CD14-positive monocyte (primary cell): ENCODE measurements at places on chromosomes 16 and 17.
A peak's percentile ranks its signal among the peaks of the same experiment; 100 is the strongest.

GRCh38 chr17:35795007-35795870 is at the start of gene MMP28:
TSS of gene MMP28 (minus strand) at chr17:35795641. CDS start at chr17:35795377, 264 bp downstream.
- H3K4me3 ChIP-seq: peak within 1 kb of the TSS; percentile 69
- H3K4me1 ChIP-seq: peaks cover 15% of the 10 kb centered on the region
- DNase-seq: no peak
- H3K27ac ChIP-seq: no peak within 1 kb of the TSS

DNA sequence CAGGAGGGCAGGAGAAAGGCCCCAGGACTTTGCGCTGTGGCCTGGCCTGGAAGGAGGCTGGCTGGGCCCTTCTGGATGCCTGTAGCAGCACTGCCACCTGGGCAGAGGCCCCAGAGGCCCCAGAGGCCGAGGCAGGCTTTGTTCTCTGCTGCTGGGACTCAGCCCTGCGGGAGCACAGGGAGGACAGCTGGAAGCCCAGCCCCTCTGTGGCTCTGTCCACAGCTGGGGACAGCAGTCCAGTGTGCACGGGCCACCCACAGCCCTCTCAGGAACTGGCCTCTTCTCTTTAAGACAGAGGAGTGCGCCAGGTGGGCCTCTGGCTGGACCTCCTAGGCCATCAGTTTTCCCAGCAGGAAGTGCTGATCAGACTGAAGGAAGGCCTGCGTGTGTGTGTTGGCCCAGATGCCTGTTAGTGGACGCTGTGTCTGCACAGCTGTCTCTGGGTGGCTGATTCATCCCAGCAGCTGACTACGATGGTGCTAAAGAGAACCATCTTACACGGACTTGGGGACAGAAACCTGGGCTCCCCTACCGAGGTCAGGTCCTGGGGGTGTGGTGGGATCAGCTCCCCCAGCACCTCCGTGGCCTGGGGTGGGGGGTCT is 26.9 kb upstream of the ZNF750 start:
- peaks cover 12% of the 10 kb centered on the region for H3K36me3 ChIP-seq
- no peak for DNase-seq
- no peaks in the 10 kb centered on the region for H3K27me3 ChIP-seq
- no peak overlapping the region for H3K27ac ChIP-seq

DNA sequence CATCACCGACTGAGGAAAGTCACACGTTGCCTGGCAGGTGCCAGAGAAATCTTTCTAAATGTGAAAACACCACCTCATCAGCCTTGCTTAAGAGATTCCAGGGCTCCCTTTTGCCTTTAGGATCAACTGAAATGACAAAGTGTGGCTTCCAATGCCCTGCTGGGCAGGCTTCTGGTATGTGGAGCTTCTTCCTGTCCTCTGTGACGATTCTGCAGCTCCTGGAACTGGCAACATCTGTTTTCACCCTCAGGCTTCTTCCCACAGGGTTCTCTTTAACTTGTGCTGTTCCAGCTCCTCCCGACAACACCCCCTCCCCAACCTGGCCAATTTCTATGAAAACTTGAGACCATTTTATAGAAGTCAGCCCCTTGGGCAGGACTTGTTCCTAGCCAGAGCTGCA is 4.8 kb upstream of the ZDHHC1 start:
- no peak overlapping the region for H3K27ac ChIP-seq
- no peaks in the 10 kb centered on the region for H3K36me3 ChIP-seq
- DNase-seq: no peak
- no peak overlapping the region for H3K4me3 ChIP-seq
- no peaks in the 10 kb centered on the region for H3K27me3 ChIP-seq

- no peak within 1 kb of the TSS for H3K27ac ChIP-seq
- H3K4me3 ChIP-seq: no peak within 1 kb of the TSS
- no peaks in the 10 kb centered on the region for H3K36me3 ChIP-seq
- no peak for DNase-seq
Observed at GRCh38 chr17:9905078-9905415, at the start of gene RCVRN. TSS of gene RCVRN (minus strand) at chr17:9905271. CDS start at chr17:9905180, 91 bp downstream.

DNA sequence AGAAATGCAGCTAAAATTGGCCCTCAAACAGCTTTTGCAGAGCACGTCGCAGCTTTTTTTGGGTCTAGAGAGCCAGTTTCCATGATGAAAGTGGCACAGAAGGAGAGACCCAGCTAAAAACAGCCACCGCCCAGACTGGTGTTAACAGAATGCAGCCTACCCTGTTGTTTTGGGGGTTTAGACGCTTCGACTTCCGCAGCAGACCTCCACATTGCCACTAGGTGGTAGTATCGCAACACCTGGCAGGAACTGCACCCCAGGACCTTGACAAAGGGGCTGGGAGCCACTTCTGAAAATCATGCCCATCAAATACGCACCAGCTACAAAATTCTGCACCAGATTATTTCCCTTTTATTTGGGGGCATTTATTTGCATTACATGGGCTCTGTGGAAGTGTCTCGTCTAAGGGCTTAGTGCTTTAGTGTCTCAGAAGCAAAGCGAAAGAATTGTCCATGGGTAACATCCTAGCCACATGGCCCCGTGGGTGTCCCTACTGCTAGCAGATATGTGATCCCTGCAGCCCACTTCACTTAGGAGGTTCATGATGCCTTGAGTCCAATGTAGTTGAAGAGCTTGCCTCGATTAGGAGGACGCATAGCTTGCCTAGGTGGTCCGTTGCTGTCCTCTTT is 167.1 kb downstream of the HAPSTR1 start:
- no peaks in the 10 kb centered on the region for H3K36me3 ChIP-seq
- H3K27me3 ChIP-seq: no peaks in the 10 kb centered on the region
- H3K4me1 ChIP-seq: no peaks in the 10 kb centered on the region
- no peak overlapping the region for H3K27ac ChIP-seq

DNA sequence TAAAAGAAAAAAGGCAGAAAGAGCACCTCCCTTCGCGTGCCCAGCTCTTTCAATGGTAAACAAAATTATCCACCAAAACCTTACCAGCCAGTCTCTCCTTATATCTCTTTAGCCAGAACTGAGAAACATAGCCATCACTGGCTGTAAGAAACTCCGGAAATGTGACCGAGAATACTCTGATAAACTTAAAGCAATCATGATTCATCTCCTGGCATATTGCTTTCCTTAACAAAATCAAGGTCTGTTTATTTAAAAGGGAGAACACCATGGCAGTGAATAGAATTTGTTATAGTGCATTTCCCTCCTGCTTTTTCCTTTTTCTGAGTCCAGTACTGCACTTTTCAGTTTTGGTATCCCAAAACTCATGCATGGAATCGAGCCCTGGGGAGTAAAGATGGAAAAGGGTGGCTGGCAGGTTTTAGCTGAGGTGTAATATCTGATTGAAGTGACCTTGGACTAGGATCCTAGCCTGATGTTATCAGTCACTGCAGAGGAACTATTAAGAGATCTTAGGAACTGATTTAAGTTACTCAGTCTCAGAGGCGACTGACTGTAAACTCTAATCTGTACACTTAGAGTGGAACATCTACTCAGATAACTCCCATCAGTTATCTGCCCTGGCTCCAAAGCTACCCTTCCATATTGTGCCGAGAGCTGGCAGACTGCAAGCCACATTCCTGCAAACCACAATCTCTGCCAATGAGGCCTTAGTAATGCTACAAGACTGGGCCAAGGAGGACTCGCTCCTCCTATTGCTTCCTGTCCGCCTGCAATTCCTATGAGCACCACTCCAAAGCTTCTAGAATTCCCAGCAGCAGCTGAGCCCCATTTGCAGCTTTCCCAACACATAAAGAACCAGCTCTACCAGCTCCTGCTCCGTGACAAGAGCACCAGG is 7.4 kb upstream of the COX10 start:
- H3K27me3 ChIP-seq: no peaks in the 10 kb centered on the region
- H3K4me3 ChIP-seq: no peak overlapping the region
- no peaks in the 10 kb centered on the region for H3K36me3 ChIP-seq
- no peak for DNase-seq

DNA sequence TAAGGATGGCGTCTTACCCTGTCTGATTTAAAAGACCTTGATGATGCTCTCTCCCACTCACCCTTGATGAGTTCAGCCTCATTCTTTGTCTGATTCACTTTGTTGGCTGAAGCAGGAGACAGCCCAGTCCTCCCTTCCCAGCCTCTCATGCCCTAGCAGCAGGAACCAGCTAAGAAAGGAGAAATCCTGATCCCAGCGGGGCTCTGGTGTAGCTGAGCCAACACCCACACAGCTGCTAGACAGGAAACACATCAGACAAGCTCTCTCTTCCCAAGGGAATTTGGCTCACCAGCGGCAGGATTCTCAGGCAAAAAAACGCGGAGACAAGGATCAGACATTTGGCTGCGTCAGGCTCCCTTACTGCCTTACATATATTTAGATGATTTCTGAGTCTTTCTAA is 211.5 kb downstream of the CDH11 start:
- H3K4me3 ChIP-seq: no peak overlapping the region
- H3K36me3 ChIP-seq: no peaks in the 10 kb centered on the region
- DNase-seq: no peak

DNA sequence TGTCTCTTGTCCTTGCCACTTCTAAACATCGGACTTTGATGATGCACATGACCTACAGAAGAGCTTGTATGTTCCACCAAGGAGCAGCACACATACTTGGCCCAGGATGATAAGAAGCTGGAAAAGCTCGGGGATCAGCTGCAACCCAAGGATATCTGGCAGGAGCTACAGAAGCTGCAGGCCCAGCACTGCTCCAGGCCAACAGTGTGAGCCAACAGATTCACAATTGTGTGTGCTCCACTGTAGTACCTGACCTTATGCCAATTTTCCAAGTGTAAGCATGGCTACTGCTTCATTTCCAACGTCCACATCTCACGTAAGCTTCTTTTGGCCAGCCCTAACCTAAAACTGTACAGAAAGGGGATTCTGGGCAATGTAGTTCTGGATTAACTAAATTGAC is 83.4 kb downstream of the COX10 start:
- H3K27me3 ChIP-seq: no peaks in the 10 kb centered on the region
- H3K4me3 ChIP-seq: no peak overlapping the region
- DNase-seq: no peak
- no peak overlapping the region for H3K27ac ChIP-seq
- H3K4me1 ChIP-seq: no peaks in the 10 kb centered on the region

DNA sequence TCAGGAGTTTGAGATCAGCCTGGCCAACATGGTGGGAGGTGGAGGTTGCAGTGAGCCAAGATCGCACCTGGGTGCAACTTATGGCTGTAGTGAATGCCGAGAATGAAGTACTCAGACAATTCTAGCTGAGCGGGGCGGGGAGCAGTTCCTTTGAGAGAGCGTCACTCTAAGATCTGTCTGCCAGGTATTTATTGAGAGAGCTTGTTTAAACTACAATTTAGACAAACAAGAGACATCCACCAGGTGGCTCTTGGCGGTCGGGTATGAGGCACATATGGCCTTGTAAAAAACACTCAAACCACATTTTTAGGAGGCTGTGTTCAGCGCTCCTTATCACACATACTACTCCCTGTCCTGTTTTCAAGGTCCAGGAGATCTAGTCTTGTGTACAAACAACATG is 40.6 kb upstream of the CDH1 start:
- H3K4me1 ChIP-seq: peaks cover 29% of the 10 kb centered on the region
- H3K4me3 ChIP-seq: no peak overlapping the region
- H3K36me3 ChIP-seq: no peaks in the 10 kb centered on the region
- no peak overlapping the region for H3K27ac ChIP-seq
- H3K27me3 ChIP-seq: no peaks in the 10 kb centered on the region

DNA sequence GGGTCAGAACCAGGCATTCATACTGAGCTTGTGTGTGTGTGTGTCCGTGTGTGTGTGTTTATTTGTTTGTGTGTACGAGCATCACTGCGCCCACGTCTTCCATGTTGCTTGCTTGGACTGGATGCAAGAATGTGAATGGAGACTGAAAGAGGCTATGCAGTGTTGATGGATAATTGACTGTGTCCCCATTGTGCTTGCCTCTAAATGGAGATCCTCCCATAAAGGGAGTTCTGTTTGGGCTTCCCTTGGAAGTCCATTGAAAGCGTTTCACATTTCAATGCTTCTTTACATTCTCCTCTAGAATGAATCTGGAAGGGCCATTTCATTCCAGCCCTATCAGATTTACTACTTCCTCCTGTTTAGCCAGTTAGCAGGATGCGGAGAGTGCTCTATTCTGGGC is 124.0 kb downstream of the GP2 start:
- no peak overlapping the region for H3K27ac ChIP-seq
- H3K36me3 ChIP-seq: no peaks in the 10 kb centered on the region
- no peaks in the 10 kb centered on the region for H3K4me1 ChIP-seq
- no peaks in the 10 kb centered on the region for H3K27me3 ChIP-seq

DNA sequence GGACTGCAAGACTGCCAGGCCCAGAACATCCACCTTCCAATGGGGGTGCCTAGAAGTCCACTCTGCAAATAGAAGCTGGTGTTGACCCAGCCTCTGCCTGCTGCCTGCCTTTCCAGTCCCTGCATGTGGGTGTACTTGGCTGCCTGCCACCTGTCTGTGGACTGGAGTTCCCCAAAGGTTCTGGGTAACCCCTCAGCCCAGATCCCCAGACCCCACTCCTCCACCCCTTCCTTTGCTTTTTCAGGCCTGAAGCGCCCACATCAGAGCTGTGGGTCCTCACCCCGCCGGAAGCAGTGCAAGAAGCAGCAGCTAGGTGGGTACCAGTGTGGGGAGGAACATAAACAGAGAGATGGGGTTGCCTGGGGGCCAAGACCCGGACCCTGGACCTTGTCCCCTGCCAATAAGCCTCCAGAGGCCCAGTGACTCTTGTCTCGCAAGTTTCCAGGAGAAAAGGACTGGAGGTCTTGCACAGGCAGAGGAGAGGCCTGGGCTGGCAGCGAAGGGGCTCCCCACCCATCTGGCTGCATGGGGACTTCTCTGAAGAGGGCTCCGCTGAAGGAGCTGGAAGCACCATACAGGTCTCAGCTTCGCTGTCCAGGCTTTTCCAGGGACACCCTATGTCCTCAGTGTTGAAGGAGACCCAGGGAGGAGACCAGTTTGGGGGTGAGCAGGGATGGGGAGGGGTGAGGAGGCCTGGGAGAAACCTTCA is 34.3 kb downstream of the NLRC5 start:
- peaks cover 45% of the 10 kb centered on the region for H3K4me1 ChIP-seq
- peaks cover 74% of the 10 kb centered on the region for H3K36me3 ChIP-seq
- no peak overlapping the region for H3K4me3 ChIP-seq
- no peaks in the 10 kb centered on the region for H3K27me3 ChIP-seq

DNA sequence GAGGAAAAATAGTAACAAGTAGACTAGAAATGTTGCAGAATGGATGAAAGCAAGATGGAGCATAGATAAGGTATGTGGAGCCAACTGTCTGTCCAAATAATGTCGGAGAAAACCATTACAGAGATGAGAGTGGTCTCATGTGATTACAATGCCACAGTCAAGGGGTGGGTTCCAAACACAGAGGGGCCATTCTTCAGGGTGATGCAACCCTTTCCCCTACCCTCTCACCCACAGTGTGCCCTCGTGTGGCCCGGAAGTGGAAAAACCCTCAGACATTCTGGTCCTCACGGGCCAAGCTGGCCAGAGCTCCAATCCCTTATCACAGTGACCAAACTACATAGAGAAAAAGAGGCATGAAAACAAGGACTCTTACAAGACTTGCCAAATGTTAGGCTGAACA is 17.7 kb upstream of the HS3ST3A1 start:
- no peak for DNase-seq
- no peaks in the 10 kb centered on the region for H3K27me3 ChIP-seq
- H3K27ac ChIP-seq: no peak overlapping the region
- no peaks in the 10 kb centered on the region for H3K4me1 ChIP-seq

- H3K4me3 ChIP-seq: no peak overlapping the region
- H3K27ac ChIP-seq: no peak overlapping the region
- H3K27me3 ChIP-seq: no peaks in the 10 kb centered on the region
- DNase-seq: no peak
- no peaks in the 10 kb centered on the region for H3K36me3 ChIP-seq
Observed at GRCh38 chr16:61617219-61617783, 418.9 kb downstream of the CDH8 start.
